BJ (cell line): ENCODE measurements at places on chromosomes 12 and 14.

DNA sequence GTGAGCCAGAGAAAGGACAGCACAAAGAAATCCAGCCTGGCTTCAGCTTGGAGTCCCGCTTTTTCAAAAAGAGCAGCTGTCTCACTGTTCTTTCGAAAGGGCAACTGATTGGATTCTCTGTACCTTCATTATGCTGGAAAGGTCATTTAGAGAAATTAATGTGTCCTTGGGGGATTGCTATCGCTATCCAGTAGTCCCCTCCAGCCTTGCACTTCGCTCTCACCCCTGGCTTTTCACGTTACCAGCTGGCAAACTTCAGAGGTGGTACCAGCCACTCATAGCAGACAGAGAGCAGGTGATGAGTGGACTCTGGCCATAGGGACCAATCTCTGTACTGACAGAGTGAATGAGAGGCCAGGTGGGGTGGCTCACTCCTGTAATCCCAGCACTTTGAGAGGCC is 11.8 kb upstream of the NUAK1 start:
- DNase-seq = no peak

DNA sequence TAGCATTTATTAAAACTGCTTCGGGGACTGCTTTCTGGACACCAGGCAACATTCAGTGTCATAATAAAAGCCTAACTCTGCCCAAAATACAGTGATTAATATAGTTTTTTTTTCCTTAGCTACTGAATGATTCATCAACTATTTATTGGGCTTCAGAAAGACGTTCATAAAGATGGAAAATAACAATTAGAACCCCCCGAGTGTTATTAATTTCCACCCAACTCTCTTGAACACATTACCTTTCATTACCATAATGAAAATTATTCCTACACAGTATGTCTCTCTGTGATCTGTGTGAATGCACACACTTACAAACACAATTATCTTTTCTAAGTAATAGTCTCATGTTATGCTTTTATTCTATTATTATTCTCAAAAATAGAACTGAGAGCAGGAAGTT is 473.0 kb downstream of the ADAMTS20 start:
- no peak for DNase-seq

GRCh38 chr14:68245146-68246073 is 425.8 kb downstream of the RAD51B start:
- DNase-seq = no peak

DNA sequence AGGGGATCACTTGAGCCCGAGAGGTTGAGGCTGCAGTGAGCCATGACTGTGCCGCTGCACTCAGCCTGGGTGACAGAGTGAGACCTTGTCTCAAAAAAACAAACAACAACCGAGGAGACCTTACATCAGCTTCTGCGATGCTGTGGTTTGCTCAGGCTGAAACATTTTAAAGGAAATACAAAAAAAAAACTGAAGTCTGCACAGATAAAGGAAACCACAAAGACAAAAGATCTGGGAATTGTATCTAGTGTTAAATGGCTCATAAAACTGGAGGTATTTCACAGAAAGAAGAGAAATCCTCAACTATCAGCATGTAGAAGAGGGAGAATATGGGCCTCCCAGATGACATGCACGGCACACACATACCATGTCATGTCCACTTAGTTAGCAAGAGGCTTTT is 60.3 kb upstream of the VPS33A start:
- DNase-seq = no peak

- DNase-seq = no peak
These were observed 60.0 kb downstream of the CAPS2 start for GRCh38 chr12:75270157-75270556.

DNA sequence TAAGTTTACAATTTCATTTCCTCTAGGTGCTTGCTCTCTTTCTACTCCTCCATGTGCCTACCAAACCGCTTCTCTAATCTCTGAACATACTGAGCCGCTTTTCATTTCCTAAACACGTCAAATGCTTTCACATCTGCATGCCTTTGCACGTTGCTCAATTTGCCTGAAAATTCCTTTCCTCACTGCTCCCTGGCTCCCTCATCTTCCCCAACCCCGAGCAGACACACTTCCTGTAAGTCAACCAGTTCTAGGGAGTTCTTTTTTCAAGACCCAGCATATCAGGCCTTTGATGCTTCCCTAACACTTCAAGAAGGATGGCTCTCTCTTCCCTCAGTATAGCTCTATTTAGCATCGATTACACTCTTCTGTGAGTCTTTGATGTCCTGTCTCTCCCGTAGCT is 50.3 kb downstream of the LMO3 start:
- DNase-seq = no peak

- DNase-seq = peak; percentile 25
These were observed 25.0 kb upstream of the CIT start for GRCh38 chr12:119902084-119902509.

- DNase-seq = peak; percentile 15
These were observed 12.3 kb upstream of the CHPT1 start for GRCh38 chr12:101685092-101685491.

- DNase-seq = no peak
These were observed 6.3 kb upstream of the NFE2 start for GRCh38 chr12:54306925-54307741.

DNA sequence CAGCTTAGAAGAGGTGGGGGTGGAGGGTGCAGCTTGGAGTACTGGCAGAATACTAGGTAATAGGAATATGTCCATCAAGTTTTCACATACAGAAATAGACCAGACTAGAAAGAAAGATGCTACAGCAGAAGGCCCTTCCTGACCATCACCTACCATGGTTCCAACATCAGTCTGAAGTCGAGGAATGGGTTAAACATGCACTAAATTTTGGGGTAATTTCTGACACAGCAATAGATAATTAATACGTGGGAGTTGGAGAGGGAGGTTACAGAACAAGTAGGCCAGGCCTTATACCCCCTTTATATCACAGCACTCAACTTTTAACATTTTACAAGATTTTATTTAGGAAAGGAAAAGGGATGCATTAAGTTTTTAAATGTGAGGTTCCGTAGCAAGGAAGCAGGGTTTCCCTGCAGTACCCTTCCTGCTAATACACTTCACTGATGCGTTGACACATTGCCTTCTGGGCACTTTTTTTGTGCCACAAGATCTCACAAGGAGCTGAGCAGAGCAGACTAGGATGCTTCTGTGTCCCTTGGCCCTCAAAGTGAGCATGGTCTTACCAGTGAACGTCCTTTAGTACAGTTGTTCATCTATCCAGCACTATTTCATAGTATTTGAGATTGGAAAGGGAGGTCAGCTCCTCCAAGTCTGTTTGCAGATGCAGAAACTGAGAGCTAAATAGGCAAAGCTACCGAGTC is 50.8 kb downstream of the EID3 start:
- no peak for DNase-seq

- peak; percentile 49 for DNase-seq
These were observed 86.9 kb downstream of the AVPR1A start for GRCh38 chr12:63064080-63064479.

DNA sequence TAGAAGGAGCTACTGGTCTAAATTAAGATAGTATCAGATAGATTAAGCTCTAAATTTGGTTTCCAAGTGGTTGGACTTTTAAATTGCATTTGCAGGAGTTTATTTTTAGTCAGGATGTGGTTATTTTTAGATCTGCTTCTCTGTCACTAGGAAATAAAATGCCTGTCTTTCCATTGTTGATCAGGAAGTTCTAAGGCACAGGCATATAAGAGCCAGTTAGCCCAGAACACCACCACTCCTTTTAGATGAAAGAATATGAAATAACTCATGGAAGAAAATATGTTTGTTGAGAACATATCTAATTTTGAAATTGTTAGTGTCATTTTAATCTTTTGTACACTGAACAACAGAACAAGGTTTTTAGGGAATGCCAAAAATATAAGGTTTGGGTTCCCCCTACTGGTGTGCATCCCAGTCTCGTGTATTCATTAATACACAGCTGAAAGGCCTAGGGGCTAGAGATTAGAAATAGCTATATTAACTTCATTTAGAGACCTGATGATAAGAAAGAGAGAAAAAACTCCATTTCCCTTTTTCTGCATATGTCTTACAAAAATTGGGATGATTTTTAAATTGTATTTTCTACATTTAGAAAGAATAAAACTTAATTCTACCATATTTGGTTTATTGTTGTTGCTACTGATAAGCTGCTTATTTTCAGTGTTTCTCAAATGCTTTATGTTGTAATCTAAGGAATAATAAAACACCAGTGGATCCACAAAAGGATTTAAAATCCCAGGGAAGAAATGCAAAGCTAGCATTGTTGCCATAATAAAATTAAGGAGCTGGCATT is 67.2 kb downstream of the RIC8B start:
- DNase-seq = peak; percentile 18

- no peak for DNase-seq
These were observed 172.4 kb downstream of the EMP1 start for GRCh38 chr12:13368971-13369370.

GRCh38 chr14:23008831-23009230 is 1.1 kb downstream of the C14orf93 start:
- DNase-seq = no peak

GRCh38 chr12:75439930-75440329 is 40.6 kb upstream of the GLIPR1 start:
- no peak for DNase-seq

- no peak for DNase-seq
These were observed 12.8 kb downstream of the SLC4A8 start for GRCh38 chr12:51437431-51437830.

DNA sequence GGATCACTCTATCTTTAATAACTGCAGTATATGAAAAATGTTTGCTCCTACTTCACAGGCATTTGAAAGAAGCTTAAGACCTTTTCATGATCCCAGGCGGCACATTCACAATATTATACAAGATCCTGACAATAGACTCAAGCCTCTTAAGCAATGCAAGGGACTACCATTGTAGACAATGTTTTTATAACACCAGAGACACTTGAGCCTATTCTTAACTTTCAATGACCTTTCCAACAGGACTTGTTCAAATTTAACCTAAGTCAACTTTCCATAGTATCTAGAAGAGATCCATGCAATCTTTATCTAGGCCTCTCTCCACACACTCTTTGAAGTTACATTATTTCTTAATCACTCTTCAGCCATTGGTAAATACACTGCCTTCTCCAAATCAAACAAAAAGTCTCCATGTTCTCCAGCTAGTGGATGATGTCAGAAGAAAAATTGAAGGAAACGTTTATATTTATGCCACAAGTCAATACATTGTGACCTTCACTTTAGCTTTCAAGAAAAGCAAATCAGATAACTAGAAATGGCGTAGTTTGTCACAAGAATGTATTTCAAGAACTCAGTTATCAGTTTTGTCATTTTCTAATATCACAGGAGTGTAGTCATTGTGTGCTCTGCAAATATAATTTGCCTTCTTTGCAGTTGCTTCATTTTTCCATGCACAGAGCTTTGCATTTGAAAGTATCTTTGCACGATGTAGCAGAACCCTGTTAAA is 41.2 kb downstream of the PHLDA1 start:
- no peak for DNase-seq

DNA sequence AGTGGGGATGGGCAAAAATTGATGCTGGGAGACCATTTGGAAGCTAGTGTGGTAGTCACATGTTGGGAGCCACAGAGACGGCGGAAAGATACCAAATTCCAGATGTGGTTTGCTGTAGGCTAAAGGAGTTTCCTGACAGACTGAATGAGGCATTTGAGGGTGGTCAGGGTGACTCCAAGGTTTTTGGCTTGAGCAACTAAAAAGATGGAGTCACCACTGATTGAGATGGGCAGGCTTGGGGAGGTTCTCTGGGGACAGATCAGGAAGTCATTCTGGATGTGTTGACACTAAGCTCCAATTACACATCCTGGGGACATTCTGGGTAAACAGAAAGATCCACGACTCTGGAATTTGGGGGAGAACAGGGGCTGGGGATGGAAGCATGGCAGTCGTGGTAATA is 15.5 kb upstream of the SERPINA9 start:
- no peak for DNase-seq

DNA sequence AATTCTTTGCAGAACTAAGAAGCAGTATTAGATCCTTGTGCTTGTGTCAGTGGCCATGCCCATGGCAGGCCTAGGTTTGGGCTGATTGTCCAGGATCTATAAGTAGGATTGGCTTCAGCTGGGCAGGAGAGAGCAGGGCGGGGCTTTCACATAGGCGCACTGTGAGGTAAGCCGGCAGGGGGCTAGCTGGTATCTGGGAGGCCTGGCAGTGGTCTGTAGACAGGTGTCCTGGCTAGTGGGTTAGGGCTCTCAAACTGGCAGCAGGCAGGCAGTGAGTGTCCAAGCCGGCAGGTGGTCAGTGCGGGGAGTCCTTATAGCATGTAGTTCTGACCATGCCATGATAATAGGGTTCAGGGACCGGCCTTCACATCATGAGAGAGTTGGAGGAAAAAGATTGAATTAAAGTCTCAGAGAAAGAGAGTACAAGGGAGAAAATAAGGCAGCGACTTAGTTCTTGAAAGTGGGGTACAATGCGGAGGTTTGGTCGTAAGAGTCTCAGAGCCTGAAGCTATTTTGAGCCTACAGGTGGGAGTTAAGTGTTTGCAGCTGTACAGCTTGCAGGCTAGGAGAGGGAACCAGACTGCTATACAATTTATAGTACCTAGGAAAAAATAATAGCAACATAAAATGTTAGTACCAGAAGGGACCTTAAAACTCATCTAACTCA is 137.4 kb downstream of the TPH2 start:
- no peak for DNase-seq

GRCh38 chr12:59886131-59886733 is 290.4 kb downstream of the SLC16A7 start:
- no peak for DNase-seq

DNA sequence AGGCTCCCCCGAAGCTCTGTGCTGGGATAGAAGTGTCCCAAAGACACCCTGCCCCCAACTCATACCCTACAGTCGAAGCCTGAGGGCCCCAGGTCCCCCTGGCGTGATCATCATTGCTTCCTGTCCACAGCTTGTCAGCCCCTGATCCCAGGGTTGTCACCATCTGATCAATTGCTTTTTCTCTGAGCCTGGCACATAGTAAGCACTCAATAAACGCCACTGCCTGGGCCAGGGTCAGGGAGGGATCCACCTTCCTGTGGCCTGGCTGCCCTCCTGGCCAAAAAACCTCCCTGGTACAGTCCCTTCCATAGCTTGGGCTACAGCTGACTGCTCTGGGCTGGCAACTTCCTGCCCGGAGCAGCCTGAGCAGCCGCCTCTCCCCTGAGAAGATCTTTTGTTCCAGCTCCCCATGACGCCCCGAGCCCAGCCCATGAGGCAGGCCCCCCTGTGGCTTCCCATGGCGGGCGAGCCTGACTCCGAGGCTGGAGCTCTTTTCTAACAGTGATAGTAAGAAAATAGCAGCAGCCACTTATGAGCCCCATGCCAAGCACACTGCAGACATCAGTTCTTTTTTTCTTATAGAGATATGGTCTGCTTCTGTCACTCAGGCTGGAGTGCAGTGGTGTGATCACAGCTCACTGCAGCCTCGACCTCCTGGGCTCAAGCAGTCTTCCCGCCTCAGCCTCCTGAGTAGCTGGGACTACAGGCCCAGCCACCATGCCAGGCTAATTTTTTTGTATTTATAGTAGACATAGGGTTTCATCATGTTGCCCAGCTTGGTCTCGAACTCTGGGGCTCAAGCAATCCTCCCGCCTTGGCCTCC is 6.5 kb downstream of the SH2B3 start:
- no peak for DNase-seq
